Omental fat pad (tissue), 4 donors: ENCODE measurements at places on chromosomes 3 and 15. TPM values are rescaled to one million over a fixed set of nuclear protein-coding genes. Genes with fewer than 3 reads are reported as not detected.

DNA sequence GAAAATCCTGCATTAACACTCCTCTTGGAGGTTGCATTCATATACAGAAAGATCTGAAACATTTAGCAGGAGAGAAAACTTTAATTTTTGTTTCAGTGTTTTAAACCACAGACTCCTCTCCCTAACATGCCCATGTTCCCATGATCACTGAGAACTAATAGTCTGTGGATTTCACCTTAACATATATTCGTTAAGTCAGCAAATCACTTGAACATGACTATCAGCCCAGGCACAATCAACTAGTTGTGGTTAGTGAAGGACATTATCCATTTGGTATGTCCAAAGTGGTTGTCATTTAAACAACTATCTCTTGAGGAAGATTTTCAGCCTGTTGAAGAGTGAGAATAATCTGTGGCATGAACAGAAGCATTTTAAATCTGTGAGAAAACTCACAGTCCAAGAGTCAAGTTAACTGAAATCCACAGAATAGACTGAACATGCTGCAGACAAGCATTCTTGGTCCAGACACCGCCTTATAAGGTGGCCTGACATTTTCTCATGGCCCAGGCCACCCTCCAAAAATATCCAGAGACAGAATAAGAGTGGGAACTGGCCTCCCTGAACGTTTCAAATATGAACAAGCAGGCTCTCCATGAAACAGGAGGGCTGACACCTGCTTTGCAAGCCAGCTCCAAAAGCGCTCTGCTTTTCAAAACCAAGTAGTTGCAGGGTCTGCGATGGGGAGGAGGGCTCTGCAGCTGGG is 39.9 kb upstream of the ADCY5 start:
- DNase-seq, result no peak

- no peak for DNase-seq
Observed at GRCh38 chr15:70956201-70956995, 63.8 kb downstream of the LRRC49 start.

DNA sequence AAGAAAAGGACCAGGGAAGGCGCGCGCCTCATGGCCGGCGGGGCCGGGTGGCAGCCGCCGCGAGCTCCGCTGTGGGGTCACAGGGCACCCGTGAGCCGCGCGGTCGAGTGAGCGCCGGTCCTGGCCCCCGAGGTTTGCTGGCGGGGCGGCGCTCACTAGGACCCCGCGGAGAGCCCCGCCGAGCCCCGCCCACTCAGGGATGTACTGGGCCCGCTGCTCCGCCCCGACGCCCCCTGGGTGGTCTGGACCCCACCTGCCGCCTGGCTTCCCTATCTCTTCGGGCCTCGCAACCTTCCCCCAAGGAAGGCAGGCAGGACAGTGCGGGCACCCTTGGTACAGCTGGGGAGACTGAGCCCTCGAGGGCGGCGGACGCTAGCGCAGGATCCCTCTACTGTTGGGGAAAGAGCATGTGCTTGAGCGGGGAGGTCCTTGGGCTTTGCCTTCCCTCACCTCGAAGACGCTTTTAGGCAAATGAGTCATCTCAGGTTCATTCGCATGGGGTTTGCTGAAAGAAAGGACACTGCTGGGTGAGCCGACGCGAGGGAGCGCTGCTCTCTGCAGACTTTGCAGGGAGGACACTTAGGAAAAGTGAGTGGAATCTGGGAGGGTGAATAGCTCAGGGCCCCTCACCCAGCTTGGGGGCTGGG is at the start of gene CHRNB4:
TSS of gene CHRNB4 (minus strand) at position 109 of the 647 bp plus-strand sequence. CDS start at position 32, 77 bp downstream.
- DNase-seq, result no peak

GRCh38 chr15:89806559-89807550 is 7.8 kb downstream of the ANPEP start:
- no peak for DNase-seq

DNA sequence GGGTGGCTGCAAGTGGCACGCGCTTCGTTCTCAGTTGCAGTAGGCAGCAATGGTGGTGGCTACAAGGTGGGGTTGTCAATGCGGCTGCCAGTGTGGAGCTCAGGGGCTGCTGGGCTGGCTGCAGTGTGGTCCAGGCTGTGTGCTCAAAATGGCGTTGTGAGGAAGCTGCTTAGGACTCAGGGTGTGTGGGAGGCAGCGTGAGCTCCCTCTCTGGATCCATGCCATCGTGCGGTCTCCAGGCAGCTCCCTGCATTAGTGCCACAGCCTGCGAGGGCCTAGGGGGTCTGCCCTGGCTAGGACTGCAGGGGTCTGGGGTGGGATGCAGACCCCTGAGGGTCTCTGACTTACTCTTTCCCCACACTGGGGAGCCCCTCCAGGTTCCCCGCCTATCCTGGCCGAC is 397.2 kb downstream of the OCA2 start:
- no peak for DNase-seq

DNA sequence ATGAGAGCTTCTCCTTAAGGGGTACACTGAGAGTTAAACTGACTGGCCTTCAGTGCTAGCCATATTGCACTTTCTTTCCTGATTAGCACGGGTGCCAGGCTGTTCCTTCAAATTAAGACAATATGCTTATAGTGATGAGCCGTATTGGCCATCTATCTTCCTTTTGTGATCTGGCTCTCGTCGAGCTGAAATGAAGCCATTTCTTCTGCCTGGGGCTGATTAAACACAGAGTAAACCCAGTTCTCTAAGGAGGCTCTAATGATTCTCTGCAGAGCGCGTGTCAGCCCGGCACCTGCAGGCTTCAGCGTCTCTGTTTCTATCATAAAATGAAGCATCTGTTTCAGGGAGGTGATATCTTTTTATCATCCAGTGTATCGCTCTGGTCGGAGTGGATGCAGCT is 107.5 kb upstream of the NR2F2 start:
- DNase-seq, result no peak

- DNase-seq, result no peak
Observed at GRCh38 chr15:33157371-33158037, 37.0 kb downstream of the FMN1 start.

GRCh38 chr3:194271460-194272035 is 79.6 kb downstream of the CPN2 start:
- DNase-seq, result peak; percentile 17

DNA sequence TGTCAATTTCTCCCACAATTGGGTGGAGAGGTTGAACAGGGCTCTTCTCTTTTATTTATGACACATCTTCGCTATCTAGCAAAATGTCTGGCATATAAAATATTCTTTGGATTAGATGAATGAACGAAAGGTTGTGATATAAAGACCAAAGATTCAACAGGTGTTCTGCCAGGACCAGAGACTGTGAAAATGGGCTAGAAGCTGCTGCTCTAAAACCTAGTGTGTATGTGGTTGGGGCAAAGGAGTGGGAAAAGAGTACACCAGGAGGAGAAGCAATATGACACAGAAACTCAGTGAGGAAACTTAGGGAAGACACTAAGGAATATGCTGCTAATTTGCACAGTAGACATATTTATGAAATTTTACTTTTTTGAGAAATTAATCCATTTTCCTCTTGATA is 102.0 kb upstream of the CCDC80 start:
- no peak for DNase-seq

- DNase-seq, result no peak
Observed at GRCh38 chr15:88878720-88879184, 16.6 kb downstream of the HAPLN3 start.

DNA sequence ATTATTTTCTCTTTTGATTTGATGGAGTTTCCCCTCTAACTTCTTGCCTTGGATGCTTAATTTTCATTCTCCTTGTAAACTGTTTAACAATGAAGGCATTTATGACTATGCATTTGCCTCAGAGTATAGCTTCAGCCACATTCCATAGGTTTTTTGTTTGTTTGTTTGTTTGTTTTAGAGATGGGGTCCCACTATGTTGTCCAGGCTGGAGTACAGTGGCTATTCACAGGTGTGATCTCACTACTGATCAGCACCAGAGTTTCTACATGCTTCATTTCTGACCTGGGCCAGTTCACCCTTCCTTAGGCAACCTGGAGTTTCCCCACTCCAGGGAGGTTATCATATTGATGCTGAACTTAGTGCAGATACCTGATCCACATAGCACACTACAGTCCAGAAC is 4.1 kb downstream of the SECISBP2L start:
- DNase-seq, result no peak

DNA sequence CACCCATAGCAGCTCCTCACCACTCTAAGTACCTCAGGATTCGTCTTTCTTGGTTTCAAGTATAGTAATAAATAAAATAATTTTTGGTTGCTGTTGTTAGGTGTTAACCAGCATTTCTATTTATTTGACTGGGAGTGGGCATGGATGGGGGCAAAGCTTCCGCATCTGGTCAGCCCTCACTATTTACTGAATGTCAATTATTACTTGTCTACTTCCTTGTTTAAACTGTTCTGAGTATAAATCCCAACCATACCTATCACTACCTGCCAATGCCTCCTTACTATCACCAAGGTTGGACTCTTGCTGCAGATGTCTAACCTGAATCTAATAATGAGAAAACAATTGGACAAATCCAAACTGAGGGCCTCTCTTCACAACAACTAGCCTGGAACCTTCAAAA is 41.9 kb upstream of the GK5 start:
- no peak for DNase-seq

DNA sequence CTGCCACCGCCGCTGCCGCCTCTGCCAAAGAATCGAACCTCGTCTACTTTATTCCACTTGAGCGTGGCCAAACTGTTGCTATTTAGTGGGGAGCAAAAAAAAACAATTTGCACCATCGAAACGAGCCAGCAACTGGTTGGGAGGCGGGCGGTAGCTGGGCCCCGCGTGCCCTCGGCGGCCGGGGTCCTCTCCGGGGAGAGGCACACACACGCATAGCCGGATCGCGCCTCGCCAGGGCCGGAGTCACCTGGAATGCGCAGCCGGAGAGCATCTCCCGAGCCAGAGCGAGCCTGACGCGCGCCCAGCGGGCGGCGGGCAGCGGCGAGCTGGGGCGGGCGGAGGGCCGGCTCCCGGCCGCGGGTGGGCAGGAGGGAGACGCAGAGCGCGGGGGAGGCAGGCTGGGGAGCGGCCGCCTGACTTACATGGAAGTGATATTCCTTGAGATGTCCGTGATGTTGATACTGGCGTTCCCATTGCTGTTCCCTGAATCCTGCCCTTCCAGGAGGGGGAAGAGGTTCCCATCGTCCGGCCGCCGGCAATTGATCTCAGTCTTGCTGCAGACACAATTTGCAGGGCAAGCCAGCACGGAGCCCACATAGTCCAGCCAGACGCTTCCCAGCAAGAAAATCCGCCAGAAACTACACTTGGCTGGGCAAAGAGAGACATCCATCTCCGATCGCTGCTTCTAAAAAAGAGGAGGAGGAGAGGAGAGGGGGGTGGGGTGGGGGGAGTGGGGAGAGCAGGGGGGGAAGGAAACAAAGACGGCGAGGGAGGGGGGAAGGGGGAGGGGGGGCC is 858 bp downstream of the NTRK3 start:
- no peak for DNase-seq

GRCh38 chr15:62124973-62125303 is 40.1 kb downstream of the C2CD4B start:
- DNase-seq, result no peak

- peak; percentile 43 for DNase-seq
Observed at GRCh38 chr3:129650256-129650872, 43.9 kb upstream of the PLXND1 start.

- no peak for DNase-seq
Observed at GRCh38 chr3:145159640-145160039, 1001.3 kb downstream of the PLOD2 start.

DNA sequence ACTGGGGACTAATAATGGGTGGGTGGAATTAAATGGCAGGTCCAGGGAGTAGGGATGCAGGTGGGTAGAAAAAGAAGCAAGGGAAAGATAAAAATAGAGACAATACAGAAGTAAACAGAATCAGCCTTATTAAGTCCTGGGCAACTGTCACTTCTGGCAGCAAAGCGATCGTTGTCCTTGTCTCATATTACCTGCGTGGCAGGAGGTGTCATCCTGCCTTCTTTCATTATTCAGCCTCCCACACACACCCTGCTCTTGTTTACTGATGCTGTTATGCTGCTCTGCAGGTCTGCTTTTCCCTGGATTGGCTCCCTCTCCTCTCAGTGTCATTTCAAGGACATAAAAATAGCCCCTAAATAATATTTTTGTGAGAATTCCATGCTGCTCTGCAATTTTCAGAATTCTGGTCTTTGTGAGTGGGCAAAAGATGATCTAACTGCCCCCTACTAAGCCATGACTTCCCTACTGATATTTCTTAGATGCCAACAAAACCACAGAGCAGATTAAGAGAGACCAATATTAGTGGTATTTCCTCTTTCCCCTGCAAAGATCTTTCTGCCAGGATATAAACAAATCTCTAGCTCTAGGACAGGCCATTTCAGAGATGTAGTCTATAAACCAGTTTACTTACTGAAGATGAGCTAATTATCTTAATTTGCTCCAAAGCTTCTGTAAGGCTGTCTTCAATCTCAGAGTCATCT is 8.5 kb downstream of the VEPH1 start:
- no peak for DNase-seq

GRCh38 chr3:38119821-38120692 is 16.9 kb downstream of the ACAA1 start:
- DNase-seq, result peak; percentile 14

GRCh38 chr3:127409421-127410136 is 121.7 kb upstream of the PRR20G start:
- no peak for DNase-seq

GRCh38 chr3:176087066-176087697 is 1110.1 kb downstream of the TBL1XR1 start:
- DNase-seq, result no peak

DNA sequence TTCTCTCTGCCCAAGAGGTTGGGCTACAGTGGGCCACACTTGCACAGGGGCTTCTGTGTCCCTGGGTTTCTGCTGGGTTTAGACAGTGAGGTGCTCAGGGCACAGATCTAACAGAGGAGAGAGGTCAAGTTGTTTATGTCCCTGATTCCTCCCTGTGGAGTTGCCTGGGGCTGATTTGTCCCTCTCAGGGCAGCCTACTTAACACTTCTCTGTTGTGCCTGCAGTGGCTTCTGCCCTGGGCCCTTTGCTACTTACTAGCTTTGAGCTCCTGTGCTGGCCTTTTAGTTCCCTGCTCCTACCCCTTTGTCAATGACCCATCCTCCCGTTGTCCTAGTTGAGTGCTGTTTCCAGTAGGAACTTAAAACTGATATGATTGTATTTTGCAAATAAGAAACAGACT is 114.0 kb upstream of the RGMA start:
- DNase-seq, result no peak

- no peak for DNase-seq
Observed at GRCh38 chr3:114405202-114405990, 111.6 kb downstream of the TIGIT start.

DNA sequence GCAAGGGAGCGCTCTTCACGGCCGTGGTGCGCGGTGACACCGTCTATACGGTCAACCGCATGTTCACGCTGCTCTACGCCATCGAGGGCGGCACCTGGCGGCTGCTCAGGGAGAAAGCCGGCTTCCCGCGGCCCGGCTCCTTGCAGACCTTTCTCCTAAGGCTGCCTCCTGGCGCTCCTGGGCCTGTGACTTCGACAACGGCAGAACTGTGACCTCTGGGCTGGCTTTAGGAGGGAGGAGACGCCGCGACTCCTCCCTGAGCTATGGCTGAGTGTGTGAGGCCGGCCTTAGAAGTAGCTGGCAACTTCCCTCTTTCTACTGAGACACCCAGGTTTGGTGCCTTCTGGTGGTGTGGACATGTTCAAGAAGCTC is 1.4 kb downstream of the KBTBD13 start:
- DNase-seq, result no peak

The SKOR1 gene
- total RNA-seq, result 1.1 TPM

The APH1B gene
- 15.9 TPM for total RNA-seq

The GCSAM gene
- not detected for total RNA-seq

The IMPG2 gene
- 0.56 TPM for total RNA-seq

The SLC12A6 gene
- total RNA-seq, result 35.5 TPM

The ADIPOQ gene
- total RNA-seq, result 1,532 TPM
